ENCODE measurements at places on chromosomes 3 and 15. TPM values are rescaled to one million over a fixed set of nuclear protein-coding genes. Genes with fewer than 3 reads are reported as not detected.

Gene CCR3
- 1.9 TPM for total RNA-seq

Gene IQCF5
- total RNA-seq: not detected

Gene SLC22A14
- 0.22 TPM for total RNA-seq

Gene CHAC1
- 14.1 TPM for total RNA-seq

Gene RCCD1
- total RNA-seq: 31.6 TPM

Gene CSTA
- total RNA-seq: not detected

Gene GOLGA6L22
- total RNA-seq: not detected

Gene CGNL1
- total RNA-seq: not detected

Gene PRSS50
- not detected for total RNA-seq

DNA sequence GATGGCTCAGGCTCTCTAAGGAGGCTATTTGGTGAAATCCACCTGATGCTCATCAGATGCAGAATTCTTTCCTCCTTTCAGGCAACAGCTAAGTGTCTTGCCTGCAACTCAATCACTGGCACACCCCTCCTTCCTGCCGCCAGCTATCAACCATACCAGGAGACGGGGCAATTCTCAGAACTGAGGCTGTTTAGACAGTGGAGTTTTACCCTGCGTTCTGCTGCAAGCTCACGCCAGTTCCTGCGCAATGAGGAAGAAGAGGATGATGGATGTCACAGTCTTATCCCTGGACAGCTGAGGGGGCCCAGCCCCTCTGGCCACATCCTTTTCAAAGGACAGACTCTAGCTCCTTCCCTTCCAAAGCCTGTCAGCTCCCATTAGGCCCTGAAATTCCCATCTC is 7.0 kb upstream of the MANF start:
- peak; percentile 7 for DNase-seq
- H3K36me3 ChIP-seq: no peaks in the 10 kb centered on the region
- peaks cover 3% of the 10 kb centered on the region for H3K27me3 ChIP-seq
- H3K4me1 ChIP-seq: peaks cover 11% of the 10 kb centered on the region
- H3K4me3 ChIP-seq: no peak overlapping the region
- no peak overlapping the region for H3K27ac ChIP-seq

GRCh38 chr3:134378384-134378783 is 4.1 kb upstream of the AMOTL2 start:
- no peak for DNase-seq
- H3K36me3 ChIP-seq: no peaks in the 10 kb centered on the region

DNA sequence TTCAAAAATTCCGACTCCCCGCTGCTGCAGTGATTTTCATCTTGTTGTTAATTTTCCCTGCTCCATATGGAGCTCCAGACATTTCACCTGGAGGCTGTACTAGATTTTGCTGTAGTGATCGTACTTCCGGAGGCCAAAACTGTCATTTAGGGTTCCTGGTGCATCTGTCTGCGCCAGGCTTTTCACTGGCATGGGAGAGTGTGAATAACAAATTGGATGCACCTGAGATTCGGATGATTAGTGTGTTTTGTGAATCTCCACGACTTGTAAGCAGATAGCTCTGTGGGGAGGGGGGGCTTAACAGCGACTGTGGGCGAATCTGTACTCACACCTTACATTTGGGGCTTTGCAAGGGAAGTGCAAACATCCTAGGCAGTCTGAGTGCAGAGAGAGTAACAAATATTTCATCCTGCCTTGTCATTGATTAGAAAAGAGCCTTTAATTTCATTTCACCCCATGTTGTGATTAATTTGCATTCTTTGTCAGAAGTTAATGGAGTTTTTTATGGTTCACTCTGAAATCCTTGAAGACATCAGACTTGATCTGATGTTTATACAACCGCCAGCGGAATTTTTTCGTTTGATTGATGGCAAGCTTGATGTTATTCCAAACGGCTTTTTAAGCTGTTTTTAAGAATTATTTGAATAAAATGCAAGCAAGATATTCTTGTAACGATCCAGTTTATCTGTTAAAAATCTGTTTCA is 92.5 kb upstream of the SKOR1 start:
- H3K4me3 ChIP-seq: no peak overlapping the region
- H3K27ac ChIP-seq: no peak overlapping the region
- no peaks in the 10 kb centered on the region for H3K27me3 ChIP-seq
- peaks cover 14% of the 10 kb centered on the region for H3K36me3 ChIP-seq
- H3K4me1 ChIP-seq: peaks cover 18% of the 10 kb centered on the region

DNA sequence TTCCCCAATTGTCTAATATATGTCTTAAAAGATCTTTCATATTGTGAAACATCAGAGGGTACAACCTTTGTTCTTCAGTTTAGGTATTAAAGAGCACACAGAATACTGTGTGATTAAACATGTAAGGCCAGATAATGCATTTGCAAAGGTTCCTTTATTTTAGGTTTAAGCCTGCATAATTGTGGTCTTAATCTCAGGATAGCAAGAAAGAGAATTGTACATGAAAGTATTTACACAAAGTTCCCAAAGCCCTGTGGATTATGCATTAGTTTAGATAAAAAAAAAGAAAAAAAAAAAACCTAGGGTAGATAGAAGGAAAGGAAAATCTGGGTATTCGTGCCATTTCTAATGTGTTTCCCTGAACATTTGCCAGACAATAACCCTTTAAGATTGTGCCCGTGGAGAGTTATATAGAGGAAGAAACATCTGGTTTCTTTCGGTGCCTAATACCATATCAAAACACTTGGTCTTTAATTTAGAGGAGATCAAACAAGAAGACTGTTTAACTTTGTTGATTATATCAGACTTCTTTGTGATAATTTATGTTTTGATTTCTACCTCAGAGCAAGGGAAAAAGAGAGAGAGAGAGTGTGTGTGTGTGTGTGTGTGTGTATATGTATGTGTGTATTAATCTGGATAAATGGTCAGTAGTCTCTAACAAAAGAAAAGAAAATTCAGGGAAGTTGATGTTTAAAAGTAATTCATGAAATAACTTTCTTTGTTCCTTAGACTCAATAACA is 139.6 kb upstream of the CGNL1 start:
- no peak overlapping the region for H3K4me3 ChIP-seq
- no peak overlapping the region for H3K27ac ChIP-seq
- H3K4me1 ChIP-seq: no peaks in the 10 kb centered on the region
- no peaks in the 10 kb centered on the region for H3K27me3 ChIP-seq
- H3K36me3 ChIP-seq: peaks cover 24% of the 10 kb centered on the region

GRCh38 chr3:132444383-132444782 is 27.1 kb downstream of the DNAJC13 start:
- peaks cover 7% of the 10 kb centered on the region for H3K36me3 ChIP-seq
- H3K27me3 ChIP-seq: no peaks in the 10 kb centered on the region
- DNase-seq: no peak
- no peak overlapping the region for H3K4me3 ChIP-seq
- peaks cover 7% of the 10 kb centered on the region for H3K4me1 ChIP-seq
- no peak overlapping the region for H3K27ac ChIP-seq

DNA sequence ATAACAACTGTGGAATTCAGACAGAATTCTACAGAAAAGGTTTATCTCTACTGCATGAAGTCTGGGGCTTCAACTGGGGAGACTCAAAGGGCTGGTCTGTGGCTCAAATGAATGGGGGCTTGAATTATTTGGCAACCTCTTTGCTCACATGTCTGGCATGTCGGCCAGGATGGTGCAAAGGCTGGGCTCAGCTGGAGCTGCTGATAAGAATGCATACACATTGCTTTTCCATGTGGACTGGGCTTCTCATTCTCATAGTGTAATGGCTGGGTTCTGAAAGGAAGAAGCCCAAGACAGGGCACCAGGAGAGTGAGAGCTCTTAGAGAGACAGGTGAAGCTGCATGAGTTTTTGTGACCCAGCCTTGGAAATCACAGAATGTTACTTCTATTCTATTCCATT is 194.3 kb upstream of the SGO1 start:
- H3K27ac ChIP-seq: no peak overlapping the region
- no peaks in the 10 kb centered on the region for H3K27me3 ChIP-seq
- no peaks in the 10 kb centered on the region for H3K36me3 ChIP-seq

DNA sequence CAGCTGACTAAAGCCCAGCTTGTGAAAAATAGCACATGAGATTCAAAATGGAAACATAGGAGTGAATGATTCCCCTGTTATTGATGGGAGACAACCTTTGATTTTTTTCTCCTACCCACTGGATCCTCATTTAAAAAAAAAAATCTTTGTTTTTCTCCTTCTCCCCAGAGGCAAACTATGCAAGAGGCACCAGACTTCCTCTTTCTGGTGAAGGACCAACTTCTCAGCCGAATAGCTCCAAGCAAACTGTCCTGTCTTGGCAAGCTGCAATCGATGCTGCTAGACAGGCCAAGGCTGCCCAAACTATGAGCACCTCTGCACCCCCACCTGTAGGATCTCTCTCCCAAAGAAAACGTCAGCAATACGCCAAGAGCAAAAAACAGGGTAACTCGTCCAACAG is 2.6 kb downstream of the CACNA1D start:
- H3K27me3 ChIP-seq: peaks cover 66% of the 10 kb centered on the region
- DNase-seq: no peak
- H3K4me1 ChIP-seq: peaks cover 1% of the 10 kb centered on the region
- H3K27ac ChIP-seq: no peak overlapping the region
- H3K4me3 ChIP-seq: no peak overlapping the region

- no peak for DNase-seq
- H3K27ac ChIP-seq: no peak overlapping the region
- peaks cover 31% of the 10 kb centered on the region for H3K27me3 ChIP-seq
- H3K4me3 ChIP-seq: no peak overlapping the region
- no peaks in the 10 kb centered on the region for H3K4me1 ChIP-seq
Observed at GRCh38 chr15:51405693-51406523, 64.5 kb downstream of the GLDN start.

DNA sequence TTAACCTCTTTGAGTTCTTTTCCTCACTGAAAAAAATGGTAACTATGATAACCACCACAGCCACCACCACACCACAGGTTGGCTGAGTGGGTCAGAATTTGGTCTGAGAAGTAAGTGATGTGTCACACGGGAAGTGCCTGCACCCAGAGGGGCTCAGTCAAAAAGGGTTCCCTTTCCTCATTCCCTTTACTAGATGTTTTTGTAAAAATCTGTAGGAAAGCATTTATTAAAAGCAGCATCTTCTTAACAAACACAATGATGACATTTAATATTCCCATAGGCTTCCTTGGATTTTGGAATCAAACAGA is 23.2 kb downstream of the CFAP92 start:
- H3K4me1 ChIP-seq: peaks cover 8% of the 10 kb centered on the region
- peaks cover 4% of the 10 kb centered on the region for H3K27me3 ChIP-seq
- no peak for DNase-seq
- H3K27ac ChIP-seq: no peak overlapping the region
- no peaks in the 10 kb centered on the region for H3K36me3 ChIP-seq

DNA sequence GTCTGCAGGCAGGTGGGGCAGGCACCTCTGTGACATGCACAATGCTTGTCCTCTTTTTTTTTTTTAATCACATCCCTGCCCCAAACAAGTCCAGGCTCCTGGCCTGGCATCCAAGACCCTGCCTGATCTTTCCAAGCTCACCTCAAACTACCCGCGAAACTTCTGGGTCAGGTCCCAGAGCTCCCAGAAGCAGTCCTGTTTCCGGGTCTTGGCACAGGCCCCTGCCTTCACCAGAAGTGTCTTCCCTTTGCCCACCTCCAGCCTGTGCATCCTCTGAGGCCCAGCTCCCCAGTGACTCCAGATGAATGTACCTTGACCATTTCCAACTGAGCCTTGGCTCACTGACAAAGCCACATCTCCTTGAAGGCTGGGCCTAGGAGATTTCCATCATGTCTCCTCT is 23.0 kb downstream of the PLA2G4E start:
- H3K4me1 ChIP-seq: no peaks in the 10 kb centered on the region
- H3K4me3 ChIP-seq: no peak overlapping the region
- no peaks in the 10 kb centered on the region for H3K36me3 ChIP-seq
- no peak for DNase-seq
- H3K27ac ChIP-seq: no peak overlapping the region

DNA sequence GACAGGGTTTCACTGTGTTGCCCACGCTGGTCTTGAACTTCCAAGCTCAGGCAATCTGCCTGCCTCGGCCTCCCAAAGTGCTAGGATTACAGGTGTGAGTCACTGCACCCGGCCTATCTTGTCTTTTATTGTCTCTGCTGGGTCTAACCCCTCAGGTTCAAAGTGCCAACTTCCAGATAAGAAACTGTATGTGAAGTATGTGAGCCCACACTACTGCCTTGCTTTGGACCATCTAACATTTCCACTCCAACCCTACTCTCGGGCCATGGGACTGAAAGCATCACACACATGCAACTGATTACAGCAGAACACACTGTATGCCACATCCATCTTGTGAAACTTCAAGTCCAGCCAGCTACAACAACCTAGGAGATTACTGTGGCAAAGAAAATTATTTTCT is 256.1 kb upstream of the VEPH1 start:
- no peaks in the 10 kb centered on the region for H3K36me3 ChIP-seq
- no peak overlapping the region for H3K27ac ChIP-seq

GRCh38 chr15:99440029-99440428 is 125.8 kb upstream of the MEF2A start:
- H3K4me1 ChIP-seq: peaks cover 32% of the 10 kb centered on the region
- no peaks in the 10 kb centered on the region for H3K36me3 ChIP-seq
- no peak overlapping the region for H3K4me3 ChIP-seq
- no peak overlapping the region for H3K27ac ChIP-seq

GRCh38 chr3:106013971-106014370 is 145.2 kb upstream of the CBLB start:
- no peaks in the 10 kb centered on the region for H3K27me3 ChIP-seq
- H3K4me1 ChIP-seq: peaks cover 21% of the 10 kb centered on the region
- no peak overlapping the region for H3K4me3 ChIP-seq
- peaks cover 36% of the 10 kb centered on the region for H3K36me3 ChIP-seq
- no peak overlapping the region for H3K27ac ChIP-seq
- DNase-seq: no peak

GRCh38 chr15:70503073-70503745 is 260.1 kb downstream of the UACA start:
- peaks cover 45% of the 10 kb centered on the region for H3K4me1 ChIP-seq
- H3K4me3 ChIP-seq: peak overlapping the region; percentile 48
- DNase-seq: no peak
- H3K27me3 ChIP-seq: peaks cover 13% of the 10 kb centered on the region

- DNase-seq: no peak
- peaks cover 12% of the 10 kb centered on the region for H3K36me3 ChIP-seq
- no peaks in the 10 kb centered on the region for H3K27me3 ChIP-seq
- peaks cover 21% of the 10 kb centered on the region for H3K4me1 ChIP-seq
- no peak overlapping the region for H3K27ac ChIP-seq
- no peak overlapping the region for H3K4me3 ChIP-seq
Observed at GRCh38 chr15:67735896-67736295, 89.4 kb upstream of the SKOR1 start.

GRCh38 chr15:66019826-66020398 is 150.6 kb downstream of the RAB11A start:
- no peak overlapping the region for H3K27ac ChIP-seq
- no peaks in the 10 kb centered on the region for H3K36me3 ChIP-seq
- no peak for DNase-seq
- H3K27me3 ChIP-seq: peaks cover 11% of the 10 kb centered on the region
